ENCODE measurements at places on chromosomes 12 and 14.

DNA sequence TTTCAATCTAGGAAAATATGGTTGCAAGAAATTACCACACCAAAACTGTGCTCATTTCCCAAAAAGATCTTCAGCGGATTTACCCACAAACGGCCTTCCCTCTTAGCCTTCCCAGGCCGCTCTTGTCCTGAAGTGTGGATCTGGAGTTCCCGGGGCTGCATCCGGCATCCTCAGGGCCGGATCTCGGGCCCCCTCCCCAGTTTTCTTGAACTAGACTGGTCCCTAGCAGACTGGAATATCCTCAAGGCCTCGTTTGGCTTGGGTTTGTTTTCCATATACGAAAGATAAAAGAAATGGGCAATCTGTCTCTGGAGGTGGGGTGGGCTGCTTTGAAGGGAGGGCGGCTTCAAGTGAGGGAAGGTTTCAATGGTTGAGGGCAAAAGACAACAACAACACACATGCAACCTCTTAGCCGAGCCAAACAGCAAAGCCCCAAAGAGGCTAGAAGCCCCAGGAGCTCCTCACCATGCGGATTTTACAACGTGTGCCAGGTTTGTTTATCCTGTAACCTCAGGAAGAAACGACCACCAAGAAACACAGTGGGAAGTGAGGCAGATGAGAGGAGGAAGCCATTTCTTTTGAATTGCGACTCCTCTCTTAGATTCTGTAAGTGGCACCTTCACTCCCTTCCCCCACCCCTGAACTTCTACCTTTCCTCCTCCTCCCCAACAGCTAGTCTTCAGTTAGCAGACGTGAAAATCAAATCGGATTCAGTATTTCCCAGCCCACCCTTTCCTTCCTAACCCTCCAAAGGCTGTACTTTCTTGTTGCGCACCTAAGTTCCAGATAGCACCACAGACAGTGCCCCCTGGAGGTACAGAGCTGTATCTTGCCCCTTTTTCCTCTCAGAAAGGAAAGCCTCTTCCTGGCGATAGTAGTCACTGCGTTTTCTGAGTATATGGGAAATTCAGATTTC, 2.6 kb downstream of the MYF6 start:
- no peak for DNase-seq

- DNase-seq = no peak
Observed at GRCh38 chr12:3045989-3046388, 31.2 kb upstream of the TSPAN9 start.

DNA sequence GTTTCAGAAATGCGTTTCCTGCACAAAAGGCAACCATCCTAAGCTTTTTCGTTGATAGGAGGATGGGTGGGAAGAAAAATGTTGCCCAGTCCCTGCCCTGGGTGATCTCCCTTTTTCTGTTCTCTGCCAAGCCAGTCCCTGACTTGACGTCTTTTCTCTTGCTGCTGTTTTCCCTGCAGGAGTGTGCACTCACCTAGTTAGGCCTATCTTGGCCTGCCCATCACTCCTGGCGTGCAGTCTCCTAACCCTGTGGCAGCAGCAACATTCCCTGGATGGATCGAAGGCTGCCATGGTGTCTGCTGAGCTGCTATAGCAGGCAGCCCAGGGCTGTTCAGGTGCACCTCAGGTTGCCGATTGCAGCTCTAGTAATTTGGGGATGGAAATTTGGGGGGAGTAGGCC, 1.2 kb downstream of the UNC119B start:
- DNase-seq = no peak

DNA sequence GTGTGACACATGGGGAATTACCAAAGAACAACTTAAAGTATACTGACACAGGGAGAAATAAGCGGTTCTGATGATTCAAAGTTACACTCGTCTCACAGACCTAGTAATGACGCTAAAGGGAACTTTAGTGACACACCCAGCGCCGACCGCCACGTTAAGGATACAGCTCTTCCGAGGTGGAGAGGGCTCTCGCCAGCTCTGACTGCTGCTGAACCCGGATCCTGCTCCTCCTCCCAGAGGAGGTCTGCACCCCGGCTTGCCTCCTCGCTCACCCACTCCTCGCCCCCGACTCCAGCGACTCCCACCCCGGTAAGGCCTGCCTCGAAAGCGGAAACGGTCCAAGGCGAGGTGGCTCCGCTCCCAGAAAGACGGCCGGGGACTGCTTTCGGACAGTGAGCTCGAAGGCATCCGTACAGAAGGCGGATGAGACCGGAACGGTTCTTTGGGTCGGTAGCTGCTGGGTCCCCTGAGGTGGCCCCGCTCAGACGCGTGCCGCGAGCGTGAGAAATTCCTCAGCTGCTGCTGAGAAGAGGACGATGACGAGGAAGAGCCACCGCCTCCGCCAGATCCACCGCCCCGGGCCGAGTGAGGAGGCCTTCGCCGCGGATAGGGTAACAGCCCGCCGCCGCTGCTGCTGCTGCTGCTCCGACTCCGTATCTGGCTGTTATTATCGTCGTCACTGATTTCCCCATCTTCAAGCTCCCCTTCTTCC, 643 bp downstream of the ZFC3H1 start:
- DNase-seq = peak; percentile 46

DNA sequence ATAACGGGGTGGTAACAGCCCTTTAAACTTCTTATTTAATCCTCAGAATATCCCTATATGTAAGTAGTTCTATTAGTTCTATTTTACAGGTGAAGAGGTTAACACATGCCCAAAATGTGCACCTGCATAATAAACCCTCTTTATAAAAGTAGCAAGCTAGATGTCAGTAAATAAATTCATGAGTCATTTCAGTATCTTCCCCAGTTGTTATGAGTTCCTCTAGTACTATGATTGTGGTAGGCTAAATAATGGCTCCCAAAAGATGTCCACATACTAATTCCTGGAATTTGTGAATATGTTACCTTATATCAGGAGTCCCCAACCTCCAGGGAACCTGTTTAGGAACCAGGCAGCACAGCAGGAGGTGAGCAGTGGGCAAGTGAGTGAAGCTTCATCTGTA, 106.5 kb downstream of the TMTC3 start:
- DNase-seq = no peak

DNA sequence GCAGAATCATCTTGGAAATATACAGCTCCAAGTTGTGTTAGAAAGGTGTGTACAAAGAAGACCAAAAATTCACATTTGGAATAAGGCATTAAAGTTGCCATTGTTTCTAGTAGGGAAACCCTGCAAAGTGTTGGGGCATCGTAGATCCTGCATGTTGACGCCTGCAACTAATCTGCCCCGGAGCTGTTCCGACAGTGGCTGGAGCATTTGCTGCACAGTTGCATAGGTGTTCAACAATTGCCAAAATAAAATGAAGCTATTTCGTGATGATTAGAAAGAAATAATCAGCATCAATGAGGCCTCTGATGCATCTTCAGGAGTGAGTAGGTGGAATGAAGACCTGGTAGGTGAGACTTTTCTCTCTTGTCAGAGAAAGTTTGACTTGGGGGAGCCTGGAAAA, 47.3 kb downstream of the DAD1 start:
- no peak for DNase-seq

DNA sequence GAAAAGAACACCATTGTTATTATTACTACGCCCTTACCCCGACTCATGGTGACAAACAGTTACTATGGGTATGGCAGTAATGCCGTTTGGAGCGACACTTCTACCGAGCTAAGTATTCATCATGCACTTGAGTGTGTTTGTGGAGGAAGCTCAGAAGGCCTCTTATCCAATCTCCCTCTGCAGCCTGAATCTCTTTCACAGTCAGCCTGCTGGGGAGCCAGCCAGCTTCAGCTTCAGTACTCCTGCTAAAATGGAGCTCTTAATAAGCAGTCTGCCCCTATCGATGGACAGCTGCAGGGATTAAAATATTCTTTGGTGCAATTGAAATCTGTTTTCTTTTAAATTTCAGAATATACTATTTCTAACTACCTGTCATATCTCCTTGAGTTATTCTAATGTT, 24.7 kb upstream of the ATP5MC2 start:
- DNase-seq = no peak
